Kidney glomerular epithelial cell (primary cell): ENCODE measurements at places on chromosomes 11 and 22.

- no peak for DNase-seq
Measured at GRCh38 chr22:25077964-25078363, 121.7 kb upstream of the CRYBB3 start.

- no peak for DNase-seq
Measured at GRCh38 chr11:34004236-34004635, 47.3 kb upstream of the CAPRIN1 start.

DNA sequence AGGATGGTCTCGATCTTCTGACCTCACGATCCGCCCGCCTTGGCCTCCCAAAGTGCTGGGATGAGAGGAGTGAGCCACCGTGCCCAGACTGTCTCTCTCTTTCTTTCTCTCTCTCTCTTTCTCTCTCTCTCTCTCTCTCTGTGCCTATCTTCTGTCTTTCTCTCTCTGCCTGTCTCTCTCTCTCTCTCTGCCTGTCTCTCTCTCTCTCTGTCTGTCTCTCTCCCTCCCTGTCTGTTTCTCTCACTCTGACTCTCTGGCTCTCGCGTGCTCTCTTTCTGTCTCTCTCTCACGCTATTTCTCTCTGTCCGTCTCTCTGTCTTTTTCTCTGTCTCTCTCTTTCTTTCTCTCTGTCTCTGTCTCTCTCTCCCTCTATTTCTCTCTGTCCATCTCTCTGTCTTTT lies 3911.2 kb upstream of the OR11H1 start:
- DNase-seq = no peak

- no peak for DNase-seq
Measured at GRCh38 chr22:48711031-48711431, 1116.6 kb downstream of the BRD1 start.

DNA sequence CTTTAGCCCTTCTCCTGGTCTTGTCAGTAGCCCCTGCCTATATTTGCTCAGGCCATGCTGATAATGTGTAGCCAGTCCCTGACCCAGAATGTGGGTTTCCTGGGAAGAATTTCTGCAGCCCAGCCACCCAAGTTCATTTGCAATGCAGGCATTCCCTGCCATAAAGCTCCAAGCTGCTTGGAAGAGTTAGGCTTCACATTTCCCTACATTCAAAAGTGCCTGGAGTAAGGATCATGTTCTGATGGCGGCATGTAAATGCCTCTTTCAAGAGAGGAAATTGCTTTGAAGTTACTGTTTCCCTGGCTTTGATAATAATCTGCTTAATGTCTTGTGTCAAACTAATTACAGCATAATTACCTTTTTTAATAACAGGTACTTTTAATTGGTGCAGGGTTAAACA lies 266.1 kb downstream of the MIAT start:
- DNase-seq = no peak

GRCh38 chr11:77212314-77213007 lies 84.4 kb downstream of the MYO7A start:
- no peak for DNase-seq

GRCh38 chr11:68942751-68943271 lies 38.0 kb downstream of the MRGPRD start:
- DNase-seq = no peak

GRCh38 chr11:129598378-129598777 lies 217.3 kb upstream of the TMEM45B start:
- DNase-seq = no peak

- no peak for DNase-seq
Measured at GRCh38 chr22:27273436-27273835, 528.1 kb downstream of the MN1 start.

DNA sequence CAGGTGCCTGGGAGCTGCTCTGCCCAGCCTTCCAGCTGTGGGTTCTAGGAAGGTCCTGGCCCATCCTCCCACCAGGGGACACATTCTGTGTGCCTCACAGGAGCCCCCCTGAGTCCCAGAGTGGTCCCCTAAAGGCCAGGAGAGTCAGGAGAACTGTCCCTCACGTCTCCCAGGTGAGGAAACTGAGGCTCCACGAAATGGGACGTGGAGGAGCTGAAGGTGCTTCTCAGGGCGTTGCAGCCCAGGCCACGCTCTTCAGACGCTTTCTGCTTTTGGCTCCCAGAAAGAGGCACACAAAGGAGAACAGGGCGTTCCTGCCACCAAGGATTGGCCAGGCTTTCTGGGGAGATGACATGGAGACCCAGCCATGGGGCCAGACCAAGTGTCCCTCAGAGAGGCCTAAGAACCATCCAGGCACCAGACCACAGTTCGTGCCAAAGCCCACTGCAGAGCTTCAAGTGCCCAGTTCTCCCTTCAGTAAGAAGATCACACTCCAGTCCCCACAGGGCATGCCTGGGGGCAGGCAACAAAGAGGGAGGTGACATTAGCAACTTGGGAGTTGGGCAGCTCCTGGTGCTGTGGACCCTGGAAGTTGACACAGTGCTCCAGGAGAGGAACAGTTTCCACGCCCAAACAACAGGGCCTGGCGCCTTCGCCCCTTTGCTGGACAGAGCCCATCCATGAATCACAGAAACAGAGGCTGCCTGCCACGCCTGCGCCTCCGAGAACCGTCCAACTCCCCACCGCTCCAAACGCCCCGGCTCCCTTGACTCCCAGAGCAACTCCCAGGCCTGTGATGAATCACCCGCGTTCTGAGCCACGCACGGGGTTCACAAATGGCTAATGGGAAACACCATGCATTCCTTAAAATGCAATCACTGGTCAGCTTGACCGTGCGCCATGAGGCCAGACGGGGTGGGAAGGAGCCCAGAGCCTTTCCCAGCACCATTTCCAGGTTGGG lies 589.2 kb downstream of the BRD1 start:
- no peak for DNase-seq

DNA sequence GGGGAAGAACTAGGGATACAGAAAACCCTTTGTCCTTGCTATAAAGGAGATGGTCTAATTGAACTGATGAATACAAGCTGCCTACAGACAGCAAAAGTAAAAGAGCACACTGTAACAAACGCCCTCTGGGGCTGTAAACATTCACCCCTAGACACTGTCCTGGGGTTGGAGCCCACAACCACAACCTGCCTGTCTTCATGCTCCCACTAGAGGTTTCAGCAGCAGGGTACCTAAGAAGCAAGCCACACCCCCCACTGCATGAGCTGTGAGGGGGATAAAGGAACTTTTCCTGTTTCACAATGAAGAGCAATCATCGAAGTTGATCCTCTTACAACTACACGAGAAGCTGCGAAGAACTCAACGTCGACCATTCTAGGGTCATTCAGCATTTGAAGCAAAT lies 90.5 kb upstream of the LUZP2 start:
- DNase-seq = no peak
